ENCODE measurements at places on chromosomes 4 and X.
A peak's percentile ranks its signal among the peaks of the same experiment; 100 is the strongest.

DNA sequence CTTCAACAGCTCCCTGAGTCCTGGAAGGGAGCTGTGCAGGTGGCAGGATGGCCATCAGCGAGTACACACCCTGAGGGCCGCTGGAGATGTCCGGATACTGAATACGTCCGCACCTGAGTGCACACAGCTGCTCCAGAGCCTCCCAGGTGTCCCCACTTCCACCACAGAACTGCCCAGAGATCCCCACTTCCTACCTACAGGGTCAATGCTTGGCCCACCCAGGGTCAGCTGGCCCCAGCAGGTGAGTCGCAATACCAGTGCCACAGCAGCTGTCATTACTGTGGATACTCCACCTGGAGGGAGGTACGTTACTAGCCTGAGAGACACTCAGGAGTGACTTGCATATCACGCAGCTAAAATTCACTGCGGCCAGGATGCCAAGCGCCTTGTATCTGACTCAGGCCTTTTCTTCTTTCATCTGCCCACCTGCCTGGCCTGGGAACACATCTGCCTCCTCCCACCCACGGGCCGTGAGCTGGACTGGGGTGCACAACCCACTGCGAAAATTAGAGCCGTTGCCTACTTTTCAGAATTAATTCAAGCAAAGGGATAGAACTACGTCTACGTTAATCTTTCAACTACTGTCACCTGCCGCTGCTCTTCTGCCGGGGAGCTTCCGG, 9.4 kb downstream of the C4orf50 start:
- no peak for DNase-seq
- no peak overlapping the region for H3K4me3 ChIP-seq
- H3K27me3 ChIP-seq, result peaks cover 48% of the 10 kb centered on the region
- H3K27ac ChIP-seq, result no peak overlapping the region
- peaks cover 4% of the 10 kb centered on the region for H3K4me1 ChIP-seq
- peaks cover 9% of the 10 kb centered on the region for H3K36me3 ChIP-seq

DNA sequence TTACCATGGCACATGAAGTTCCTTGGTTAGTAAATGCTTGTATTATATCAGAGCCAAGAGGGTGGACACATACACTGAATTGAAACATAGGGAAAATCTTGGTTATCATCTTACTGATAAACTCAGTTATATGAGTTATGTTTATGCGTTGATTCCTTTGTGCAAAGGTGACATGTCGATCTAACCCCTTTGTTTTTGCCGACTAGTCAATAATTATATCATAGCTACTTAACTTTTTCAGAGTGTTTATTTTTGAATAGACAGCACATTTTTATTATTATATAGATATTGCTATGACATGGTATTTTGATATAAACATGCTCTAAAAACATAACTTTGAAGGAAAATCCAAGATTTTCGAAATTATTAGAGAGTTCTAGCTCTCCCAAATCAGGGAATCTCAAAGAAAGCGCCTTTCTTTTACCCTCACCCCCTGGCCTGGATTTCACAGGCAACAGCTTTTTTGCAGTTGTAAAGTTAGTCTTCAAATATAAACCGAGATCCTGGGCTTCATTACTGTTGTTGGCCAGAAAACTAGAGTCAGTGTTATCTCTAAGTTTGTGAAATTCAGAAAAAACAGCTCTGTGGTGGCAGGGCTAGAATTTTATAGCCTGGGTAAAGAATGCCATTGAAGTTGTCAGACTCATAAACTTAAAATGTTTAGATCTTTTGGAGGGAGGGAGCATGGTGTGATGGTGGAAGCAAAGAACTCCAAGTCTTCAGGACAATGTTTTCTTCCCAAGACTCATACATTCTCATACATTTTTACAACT, 45.8 kb upstream of the PITX2 start:
- no peak overlapping the region for H3K27ac ChIP-seq
- peaks cover 5% of the 10 kb centered on the region for H3K27me3 ChIP-seq

GRCh38 chr4:84932462-84932861, 34.0 kb downstream of the WDFY3 start:
- no peak overlapping the region for H3K27ac ChIP-seq
- no peaks in the 10 kb centered on the region for H3K27me3 ChIP-seq
- H3K4me1 ChIP-seq, result no peaks in the 10 kb centered on the region

DNA sequence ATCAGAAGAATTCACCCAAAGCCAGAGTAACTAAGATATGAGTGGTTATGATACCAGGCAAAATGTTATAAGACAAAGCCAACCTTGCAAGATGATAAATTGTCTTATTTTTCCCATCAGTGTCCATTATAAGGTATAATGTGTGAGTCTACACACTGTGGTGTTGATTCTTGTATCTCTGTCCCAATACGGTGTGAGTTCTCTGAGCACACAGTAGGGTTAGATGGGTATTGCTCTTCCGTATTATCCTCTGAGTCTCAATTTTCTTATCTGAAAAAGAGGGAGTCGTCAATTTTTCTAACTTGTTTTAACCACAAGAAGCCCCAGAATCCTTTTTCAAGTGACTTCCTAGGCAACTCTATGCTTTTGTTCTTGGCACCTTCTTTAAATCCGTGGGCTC, 69.9 kb downstream of the HMGB2 start:
- peaks cover 20% of the 10 kb centered on the region for H3K4me1 ChIP-seq
- peak overlapping the region; percentile 47 for H3K27ac ChIP-seq
- no peak for DNase-seq
- H3K27me3 ChIP-seq, result no peaks in the 10 kb centered on the region

GRCh38 chrX:153970357-153971123, 1.1 kb downstream of the HCFC1 start:
- H3K36me3 ChIP-seq, result peaks cover 2% of the 10 kb centered on the region
- no peaks in the 10 kb centered on the region for H3K27me3 ChIP-seq
- H3K27ac ChIP-seq, result peak overlapping the region; percentile 99
- peaks cover 22% of the 10 kb centered on the region for H3K4me1 ChIP-seq
- H3K4me3 ChIP-seq, result peak overlapping the region; percentile 99

DNA sequence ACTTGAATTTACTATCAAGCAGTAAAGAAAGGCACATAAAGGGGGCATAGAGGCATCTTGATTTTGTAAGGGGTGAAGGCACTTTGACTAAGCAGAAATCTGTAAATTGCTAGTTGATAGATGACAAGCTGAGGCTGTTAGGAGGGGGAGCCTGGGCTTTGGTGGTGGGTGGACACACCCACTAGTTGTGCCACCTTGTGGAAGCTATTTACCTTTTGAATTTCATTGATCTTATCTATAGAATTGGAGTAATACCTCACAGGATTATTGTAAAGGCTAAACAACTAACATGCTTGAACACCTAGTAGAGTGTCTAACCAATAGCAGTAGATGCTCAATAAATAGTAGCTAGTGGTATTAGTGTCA, 142.8 kb upstream of the KCNIP4 start:
- no peak for DNase-seq
- H3K36me3 ChIP-seq, result no peaks in the 10 kb centered on the region
- no peak overlapping the region for H3K27ac ChIP-seq
- no peak overlapping the region for H3K4me3 ChIP-seq
- no peaks in the 10 kb centered on the region for H3K4me1 ChIP-seq
- no peaks in the 10 kb centered on the region for H3K27me3 ChIP-seq

DNA sequence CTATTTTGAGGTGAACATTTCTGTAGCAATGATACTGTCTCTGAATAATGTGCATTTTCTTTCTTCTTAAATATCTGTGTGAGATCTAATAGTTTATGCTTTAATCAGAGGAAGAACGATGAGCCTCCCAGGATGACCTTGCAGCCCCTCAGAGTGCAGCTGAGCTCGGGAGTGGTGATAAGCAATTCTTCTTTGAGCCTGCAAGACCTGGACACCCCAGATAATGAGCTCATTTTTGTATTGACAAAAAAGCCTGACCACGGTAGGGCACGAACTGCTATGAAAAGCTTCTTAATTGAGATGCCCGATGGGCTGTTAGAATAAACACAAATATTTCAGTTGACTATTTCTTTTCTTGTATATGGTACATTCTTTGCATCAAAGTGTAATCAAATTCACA, 105.0 kb upstream of the ANXA3 start:
- H3K27ac ChIP-seq, result no peak overlapping the region
- H3K27me3 ChIP-seq, result peaks cover 23% of the 10 kb centered on the region
- no peak for DNase-seq
- no peaks in the 10 kb centered on the region for H3K4me1 ChIP-seq
- peaks cover 3% of the 10 kb centered on the region for H3K36me3 ChIP-seq

DNA sequence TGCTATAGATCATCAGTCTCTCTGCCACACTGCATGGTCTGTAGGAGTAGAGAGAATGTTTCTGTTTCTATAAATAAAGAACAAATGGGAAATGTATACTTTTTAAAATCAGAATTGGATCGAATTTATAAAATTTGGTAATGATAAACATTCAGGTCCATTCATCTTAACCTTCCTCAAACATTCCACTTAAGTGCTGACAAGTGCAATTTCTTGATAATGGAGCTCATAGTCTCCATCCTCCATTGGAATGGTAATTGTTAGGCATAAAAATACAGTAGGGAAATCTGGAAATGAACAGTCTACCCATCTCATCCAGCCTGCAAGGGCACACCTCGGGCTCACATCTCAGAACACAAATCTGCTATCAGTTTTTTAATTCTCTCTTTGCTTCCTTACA, 122.6 kb upstream of the PACRGL start:
- H3K27ac ChIP-seq, result no peak overlapping the region
- DNase-seq, result no peak
- no peaks in the 10 kb centered on the region for H3K4me1 ChIP-seq
- H3K4me3 ChIP-seq, result no peak overlapping the region
- H3K36me3 ChIP-seq, result no peaks in the 10 kb centered on the region
- peaks cover 11% of the 10 kb centered on the region for H3K27me3 ChIP-seq

GRCh38 chr4:11735651-11736050, 307.0 kb upstream of the HS3ST1 start:
- H3K27me3 ChIP-seq, result peaks cover 10% of the 10 kb centered on the region
- no peak overlapping the region for H3K4me3 ChIP-seq
- no peak for DNase-seq
- no peaks in the 10 kb centered on the region for H3K4me1 ChIP-seq

DNA sequence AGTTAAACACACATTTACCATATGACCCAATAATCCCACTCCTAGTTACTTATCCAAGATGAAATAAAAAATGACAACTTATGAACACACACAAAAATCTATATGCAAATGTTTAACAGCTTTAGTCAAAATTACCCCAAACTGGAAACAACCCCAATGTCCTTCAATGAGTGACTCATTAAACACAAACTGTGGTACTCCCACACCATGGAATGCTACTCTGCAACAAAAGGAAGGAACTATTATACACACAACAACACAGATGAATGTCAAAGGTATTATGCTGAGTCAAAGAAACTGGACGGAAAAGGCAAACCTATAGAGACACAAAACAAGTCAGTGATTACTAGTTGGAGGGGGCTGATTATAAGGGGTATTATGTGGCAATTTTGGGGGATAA, 40.5 kb downstream of the MED14 start:
- no peak overlapping the region for H3K27ac ChIP-seq
- DNase-seq, result no peak
- no peaks in the 10 kb centered on the region for H3K4me1 ChIP-seq
- no peaks in the 10 kb centered on the region for H3K36me3 ChIP-seq
- no peaks in the 10 kb centered on the region for H3K27me3 ChIP-seq

- no peaks in the 10 kb centered on the region for H3K27me3 ChIP-seq
- no peak overlapping the region for H3K27ac ChIP-seq
- DNase-seq, result no peak
- H3K36me3 ChIP-seq, result no peaks in the 10 kb centered on the region
Observed at GRCh38 chr4:10673817-10674369, 10.7 kb downstream of the CLNK start.

DNA sequence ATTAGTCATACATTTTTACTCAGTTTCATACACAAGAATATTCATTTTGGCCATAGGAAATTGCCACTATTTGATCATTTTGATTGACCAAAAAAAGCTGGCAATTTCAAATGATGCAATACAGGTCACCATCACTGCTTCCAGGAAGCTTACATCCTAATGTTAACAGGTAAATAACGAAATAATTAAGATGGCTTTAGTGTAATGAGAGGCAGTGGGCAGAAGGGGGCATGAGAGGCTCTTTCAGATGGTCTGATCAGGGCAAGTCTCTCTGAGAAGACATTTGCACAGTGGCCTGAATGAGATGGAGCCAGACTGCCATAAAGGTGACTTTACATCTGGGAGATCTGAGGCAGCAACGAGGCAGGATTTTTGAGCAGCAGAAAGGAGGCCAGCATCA, 170.7 kb downstream of the SLIT2 start:
- DNase-seq, result peak; percentile 14
- H3K4me1 ChIP-seq, result peaks cover 8% of the 10 kb centered on the region
- H3K36me3 ChIP-seq, result peaks cover 2% of the 10 kb centered on the region
- no peak overlapping the region for H3K27ac ChIP-seq
- H3K27me3 ChIP-seq, result peaks cover 21% of the 10 kb centered on the region

DNA sequence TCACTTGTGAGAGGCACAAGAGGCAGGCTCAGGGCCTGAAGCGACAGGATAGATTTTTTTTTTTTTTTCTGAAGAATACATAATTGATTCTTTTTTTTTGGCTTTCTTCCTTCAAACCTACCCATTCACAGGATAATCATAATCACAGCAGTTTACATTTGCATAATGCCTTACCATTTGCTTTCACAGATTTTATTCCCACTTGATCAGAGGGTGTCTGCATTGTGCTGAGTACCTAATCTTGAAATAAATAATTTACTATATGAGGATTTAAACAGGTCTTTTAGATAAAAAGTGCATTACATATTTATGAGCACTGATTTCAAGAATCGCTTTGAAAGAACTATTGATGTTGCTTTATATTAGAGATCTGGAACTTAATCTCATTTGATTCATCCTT, 219.3 kb downstream of the SPRY1 start:
- peaks cover 8% of the 10 kb centered on the region for H3K4me1 ChIP-seq
- DNase-seq, result no peak
- no peaks in the 10 kb centered on the region for H3K27me3 ChIP-seq
- no peak overlapping the region for H3K4me3 ChIP-seq
- peak overlapping the region; percentile 93 for H3K27ac ChIP-seq
- no peaks in the 10 kb centered on the region for H3K36me3 ChIP-seq

- H3K36me3 ChIP-seq, result peaks cover 14% of the 10 kb centered on the region
- peaks cover 12% of the 10 kb centered on the region for H3K4me1 ChIP-seq
- no peak overlapping the region for H3K4me3 ChIP-seq
- H3K27ac ChIP-seq, result peak overlapping the region; percentile 92
- no peaks in the 10 kb centered on the region for H3K27me3 ChIP-seq
Observed at GRCh38 chr4:2944091-2944482, 19.1 kb downstream of the NOP14 start.

DNA sequence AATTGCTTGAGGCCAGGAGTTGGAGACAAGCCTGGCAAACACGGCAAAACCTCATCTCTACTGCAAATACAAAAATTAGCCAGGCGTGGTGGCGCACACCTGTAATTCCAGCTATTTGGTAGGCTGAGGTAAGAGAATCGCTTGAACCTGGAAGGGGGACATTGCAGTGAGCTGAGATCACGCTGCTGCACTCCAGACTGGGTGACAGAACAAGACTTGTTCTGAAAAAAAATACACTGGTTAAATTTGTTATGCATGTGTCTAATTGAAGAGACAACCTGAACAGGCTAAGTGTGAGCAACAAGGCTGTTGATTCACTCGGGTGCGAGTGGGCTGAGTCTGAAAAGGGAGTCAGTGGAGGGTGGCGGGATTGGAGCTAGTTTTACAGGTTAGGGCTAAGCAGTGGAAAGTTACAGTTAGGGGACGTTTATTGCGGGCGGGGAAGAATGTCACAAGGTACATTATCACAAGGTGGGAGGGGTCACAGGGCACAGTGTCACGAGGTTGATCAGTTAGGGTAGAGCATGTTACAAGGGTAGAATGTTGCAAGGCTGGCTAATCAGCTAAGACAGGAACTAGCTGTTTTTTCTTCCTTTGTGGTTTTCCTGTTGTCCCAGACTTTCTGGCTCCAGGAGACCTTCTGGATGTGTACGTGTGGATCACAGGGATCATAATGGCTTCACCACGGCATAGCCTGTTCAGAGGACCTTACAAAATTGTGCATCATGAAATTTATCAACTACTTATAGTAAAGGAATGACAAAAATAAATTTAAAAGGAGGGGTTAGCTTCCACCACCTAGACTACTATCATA, 115.8 kb downstream of the NAA11 start:
- H3K27ac ChIP-seq, result no peak overlapping the region
